ENCODE measurements at places on chromosomes 6 and 20. TPM values are rescaled to one million over a fixed set of nuclear protein-coding genes. Genes with fewer than 3 reads are reported as not detected.

- no peak for DNase-seq
Measured at GRCh38 chr20:41260734-41261220, 56.8 kb downstream of the ZHX3 start.

Gene CD24
- total RNA-seq: 2.1 TPM

DNA sequence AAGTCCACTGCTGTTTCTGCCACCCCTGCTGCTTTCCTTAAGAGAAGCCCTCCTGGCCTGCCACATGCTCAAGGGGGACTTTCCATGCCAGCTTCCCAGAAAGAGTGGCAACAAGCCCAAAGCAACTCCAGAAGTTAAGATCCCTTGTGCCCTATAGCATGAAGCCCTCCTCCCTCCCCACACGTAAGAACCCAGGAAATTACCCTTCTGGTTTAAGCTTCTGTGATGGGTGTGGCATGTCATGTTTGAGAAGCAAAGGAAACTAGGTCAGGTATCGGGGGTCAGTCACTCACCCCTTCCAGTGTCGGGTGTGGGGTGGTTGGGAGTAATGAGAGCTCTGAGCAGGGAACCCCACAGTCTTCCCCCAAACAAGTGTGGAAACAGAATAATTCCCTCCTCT lies 196.1 kb downstream of the LRFN2 start:
- no peak for DNase-seq

- no peak for DNase-seq
Measured at GRCh38 chr6:30272032-30272431, 54.7 kb upstream of the TRIM39 start.

Gene CFAP61
- total RNA-seq: 0.61 TPM

Gene KLHDC3
- total RNA-seq: 71.6 TPM

Gene OR2W1
- not detected for total RNA-seq

Gene PTGIS
- 124 TPM for total RNA-seq

DNA sequence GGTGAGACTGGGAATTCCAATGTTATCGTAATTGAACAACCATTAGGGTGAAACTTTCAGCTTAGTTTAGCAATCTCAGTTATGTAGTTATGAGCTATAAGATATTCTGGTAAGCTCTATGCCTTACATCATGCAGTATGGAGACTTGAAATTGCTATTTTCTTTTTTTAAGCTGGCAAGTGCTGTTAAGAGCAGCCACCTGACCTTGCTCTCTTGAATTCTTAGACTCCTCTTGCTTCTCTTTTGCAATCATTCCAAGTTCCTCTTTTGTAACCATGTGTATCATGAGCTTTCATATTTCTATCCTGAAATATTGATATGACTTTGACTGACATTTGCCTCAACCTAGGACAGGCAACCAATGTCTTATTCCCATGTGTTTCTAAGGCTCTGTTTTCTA lies 446.3 kb upstream of the SLC35B3 start:
- no peak for DNase-seq

DNA sequence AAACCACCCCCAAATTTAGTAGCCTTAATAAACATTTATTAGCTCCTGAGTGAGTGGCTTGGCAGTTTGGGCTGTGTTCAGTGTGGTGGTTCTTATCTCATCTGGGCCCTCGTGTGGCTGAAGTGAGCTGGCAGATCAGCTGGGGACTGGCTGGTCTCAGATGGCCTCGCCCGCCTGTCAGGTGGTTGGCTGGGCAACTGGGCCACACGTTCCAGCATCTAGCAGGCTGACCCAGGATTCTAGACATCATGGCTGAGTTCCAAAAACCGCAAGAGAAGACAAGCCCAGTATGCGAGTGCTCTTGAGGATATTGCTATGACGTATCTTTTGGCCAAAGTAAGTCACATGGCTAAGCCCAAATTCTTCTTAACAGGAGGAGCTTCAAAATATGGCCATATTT lies 28.9 kb downstream of the EIF2S2 start:
- no peak for DNase-seq

Gene ASIP
- total RNA-seq: not detected

Gene CD83
- total RNA-seq: 12.9 TPM

DNA sequence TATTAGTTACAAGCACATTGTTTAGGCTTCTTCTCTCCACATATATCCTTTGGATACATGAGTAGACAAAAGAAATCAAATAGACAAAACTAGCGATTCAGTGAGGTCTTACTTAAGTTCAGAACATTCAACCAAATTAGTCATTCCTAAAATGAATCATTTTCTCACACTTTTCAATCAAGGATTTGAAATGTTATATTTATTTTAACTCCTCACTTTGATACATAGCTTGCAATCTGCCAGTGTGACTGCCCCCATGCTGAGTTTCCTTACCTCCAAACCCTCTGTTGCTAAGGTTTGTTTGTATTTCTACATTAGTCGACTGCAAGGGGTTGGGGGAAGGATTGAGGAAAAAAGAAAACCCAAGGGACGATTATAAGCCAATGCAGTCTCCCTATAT lies 3.5 kb upstream of the MOXD1 start:
- no peak for DNase-seq

DNA sequence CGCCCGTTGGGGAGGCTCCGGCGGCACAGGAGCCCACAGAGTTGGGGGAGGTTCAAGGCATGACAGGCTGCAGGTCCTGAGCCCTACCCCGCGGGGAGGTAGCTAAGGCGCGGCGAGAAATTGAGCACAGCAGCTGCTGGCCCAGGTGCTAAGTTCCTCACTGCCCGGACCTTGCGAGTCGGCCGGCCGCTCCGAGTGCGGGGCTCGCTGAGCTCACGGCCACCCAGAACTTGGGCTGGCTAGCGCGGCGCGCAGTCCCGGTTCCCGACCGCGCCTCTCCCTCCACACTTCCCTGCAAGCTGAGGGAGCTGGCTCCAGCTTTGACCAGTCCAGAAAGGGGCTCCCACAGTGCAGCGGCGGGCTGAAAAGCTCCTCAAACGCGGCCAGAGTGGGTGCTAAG lies 23.9 kb upstream of the KIF13A start:
- DNase-seq: no peak

Gene REM1
- total RNA-seq: 2.7 TPM

DNA sequence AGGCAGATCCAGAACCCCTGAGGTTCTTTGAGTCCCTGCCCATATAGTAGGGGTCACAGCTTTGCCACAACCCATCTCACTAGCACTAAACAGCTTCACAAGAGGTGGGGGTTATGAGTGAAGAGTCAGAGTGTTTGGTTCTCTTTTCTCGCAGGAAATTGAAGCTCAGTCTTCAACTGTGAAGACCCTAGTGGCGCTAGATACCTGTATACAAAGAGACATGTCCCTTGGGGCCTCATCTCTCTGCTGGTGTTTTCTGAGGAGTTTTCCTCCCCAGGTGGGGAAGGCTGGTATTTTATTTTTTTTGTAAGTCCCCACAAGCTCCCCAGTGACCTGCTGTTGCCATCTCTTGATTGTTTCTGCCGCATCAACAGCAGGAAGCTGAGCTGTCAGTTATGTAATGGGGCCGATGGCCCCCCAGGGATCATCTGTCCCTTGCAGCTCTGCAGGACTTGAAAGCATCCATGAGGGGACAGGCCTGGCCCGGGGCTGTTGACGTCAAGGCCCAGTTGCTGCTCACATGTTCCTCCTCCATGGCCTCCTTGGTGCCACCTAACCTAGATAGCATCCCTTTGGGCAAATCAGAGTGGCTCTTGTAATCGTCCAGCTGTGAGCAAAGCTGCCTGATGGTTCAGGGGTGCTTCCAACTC lies 23.1 kb downstream of the STK35 start:
- no peak for DNase-seq
